CD4-positive, alpha-beta T cell treated with Interleukin-2 at 100 ng/mL for 4 hours (primary cell): ENCODE measurements at places on chromosomes 6 and 20.

DNA sequence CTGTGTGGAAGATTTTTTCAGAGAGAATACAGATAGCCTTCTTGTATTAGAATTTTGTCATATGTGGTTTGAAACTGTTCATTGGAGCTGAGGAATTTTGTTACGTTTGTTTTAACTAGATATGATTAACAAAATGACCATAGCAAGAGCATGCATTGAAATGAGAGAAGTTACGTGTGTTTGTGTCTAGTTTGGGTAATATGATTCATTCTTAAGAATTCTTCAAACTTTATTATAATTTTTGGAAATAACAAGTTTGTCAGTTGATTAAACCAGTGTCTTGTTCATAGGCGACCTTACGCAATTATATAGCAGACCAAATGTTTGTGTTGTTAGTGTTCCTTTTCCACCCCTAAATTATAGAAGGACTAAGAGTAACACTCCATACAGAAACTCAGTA is 5.5 kb downstream of the GMNN start:
- DNase-seq: no peak

GRCh38 chr6:105270511-105270910 is 90.7 kb upstream of the POPDC3 start:
- DNase-seq: no peak

DNA sequence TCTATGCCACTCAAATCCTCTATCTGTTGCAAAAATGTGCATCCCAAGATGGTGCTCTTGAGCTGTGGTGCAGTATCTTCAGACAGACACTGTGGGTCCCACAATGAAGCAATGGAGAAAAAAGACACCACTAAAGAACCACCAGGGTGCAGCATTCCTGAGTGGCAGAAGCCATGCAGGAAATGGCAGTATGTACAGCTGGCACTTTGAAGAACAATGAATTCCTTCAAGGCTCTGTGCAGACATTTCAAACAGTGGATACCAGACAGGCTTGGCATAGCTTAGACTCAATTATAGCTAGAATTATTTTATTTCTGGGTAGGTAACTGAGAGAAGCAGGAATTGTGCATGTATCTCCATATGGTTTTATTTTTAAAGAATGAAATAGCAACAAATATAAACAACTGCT is 24.0 kb upstream of the HDAC2 start:
- DNase-seq: peak; percentile 33

DNA sequence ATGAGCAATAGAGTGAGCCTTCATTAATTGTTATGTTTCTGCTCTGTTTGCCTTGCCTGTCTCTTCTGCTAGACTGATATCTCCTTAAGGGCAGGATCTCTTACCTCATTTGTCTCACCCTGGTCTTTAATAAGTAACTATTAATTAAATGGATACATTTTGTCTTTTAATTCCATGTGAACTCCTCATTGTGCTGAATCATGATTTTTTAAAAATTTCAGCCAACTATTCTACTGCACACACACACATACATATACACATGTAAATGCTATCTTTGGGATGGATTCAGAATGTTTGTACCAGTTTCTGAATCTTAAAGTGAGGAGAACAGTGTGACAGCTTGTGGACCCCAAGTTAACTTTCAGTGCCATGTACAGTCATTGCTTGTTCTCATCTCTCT is 731.1 kb upstream of the MAP3K7 start:
- DNase-seq: no peak

GRCh38 chr6:106475284-106475683 is 114.8 kb downstream of the CRYBG1 start:
- DNase-seq: no peak
